Umbilical cord (tissue), 2 donors: ENCODE measurements at places on chromosomes 16 and 17.
A peak's percentile ranks its signal among the peaks of the same experiment; 100 is the strongest.

DNA sequence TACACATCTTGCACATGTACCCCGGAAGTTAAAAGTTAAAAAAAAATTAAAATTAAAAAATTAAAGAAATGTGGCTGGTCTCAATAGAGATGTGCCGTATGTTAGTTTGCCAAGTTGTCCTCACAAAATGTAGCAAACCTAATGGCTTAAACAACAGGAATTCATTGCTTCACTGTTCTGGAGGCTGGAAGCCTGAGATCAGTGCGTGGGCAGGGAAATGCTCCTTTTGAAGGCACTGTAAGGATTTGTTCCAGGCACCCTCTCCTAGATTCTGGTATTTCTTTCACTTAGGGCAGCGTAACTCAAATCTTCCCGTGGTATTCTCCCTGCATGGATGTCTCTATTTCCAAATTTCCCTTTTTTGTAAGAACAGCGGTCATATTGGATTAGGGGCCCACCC is 32.7 kb upstream of the MON1B start:
- peak; percentile 59 for DNase-seq

DNA sequence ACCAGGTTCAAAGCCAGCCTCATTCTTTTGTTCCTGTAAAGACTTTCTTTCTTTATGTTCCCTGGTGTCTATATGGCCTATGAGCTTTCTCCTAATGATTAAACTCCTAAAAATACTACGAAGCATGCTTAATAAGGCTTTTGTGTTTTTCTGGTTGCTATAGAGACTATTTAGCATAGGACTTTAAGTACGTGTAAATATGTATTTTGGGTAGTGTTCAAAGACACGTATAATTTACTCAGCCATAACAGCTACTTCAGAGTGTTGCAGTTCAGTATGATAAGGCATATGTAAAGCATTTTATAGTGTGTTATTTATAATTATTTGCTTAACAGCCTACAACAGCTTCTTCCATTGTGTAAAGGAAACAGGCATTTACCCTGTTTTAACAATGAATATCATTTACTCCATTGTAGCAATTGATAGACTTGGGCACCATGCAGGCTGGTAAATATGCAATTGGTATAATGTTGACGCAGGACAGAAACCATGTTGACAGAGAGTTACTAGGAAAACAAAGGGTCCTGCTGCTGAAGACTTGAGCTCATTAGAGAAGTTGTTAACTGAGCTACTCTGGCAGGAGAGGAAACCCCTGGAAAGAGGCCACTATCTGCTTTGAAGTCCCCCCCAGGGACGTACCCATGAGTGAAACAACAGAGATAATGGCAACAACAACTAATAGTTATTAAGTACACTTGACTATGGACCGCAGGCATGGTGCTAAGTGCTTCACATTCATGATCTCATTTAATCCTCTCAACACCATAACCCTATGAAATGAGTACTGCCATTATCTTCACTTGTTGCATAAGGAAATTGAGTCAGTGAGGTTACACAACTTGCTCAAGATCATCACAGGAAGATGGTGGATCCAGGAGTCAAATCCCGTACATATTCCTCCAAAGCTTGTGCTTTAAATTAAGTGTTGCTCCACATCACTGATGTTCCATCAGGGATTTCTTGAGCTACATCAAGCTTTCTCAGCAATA is 342.2 kb upstream of the DYNLRB2 start:
- no peak for DNase-seq

GRCh38 chr17:50132104-50132794 is 2.3 kb upstream of the SAMD14 start:
- DNase-seq = no peak

GRCh38 chr16:1197237-1197866 is 27.7 kb downstream of the TPSG1 start:
- no peak for DNase-seq

- peak; percentile 52 for DNase-seq
Observed at GRCh38 chr17:50426814-50427787, 1.1 kb downstream of the ACSF2 start.

GRCh38 chr16:73191660-73192046 is 143.7 kb upstream of the ZFHX3 start:
- DNase-seq = no peak
